Fibroblast of skin of right biceps (primary cell): ENCODE measurements at places on chromosomes 4 and X.

DNA sequence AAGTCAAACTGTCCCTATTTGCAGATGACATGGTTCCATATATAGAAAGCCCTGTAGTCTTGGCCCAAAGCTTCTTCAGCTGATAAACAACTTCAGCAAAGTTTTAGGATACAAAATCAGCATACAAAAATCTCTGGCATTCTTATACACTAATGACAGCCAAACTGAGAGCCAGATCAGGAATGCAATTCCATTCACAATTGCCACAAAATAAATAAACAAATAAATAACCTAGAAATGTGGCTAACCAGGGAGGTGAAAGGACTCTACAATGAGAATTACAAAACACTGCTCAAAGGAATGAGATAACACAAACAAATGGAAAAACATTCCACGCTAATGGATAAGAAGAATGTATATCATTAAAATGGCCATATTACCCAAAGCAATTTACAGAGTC is 52.9 kb upstream of the CXCL8 start:
- peak; percentile 48 for DNase-seq

- DNase-seq = no peak
Observed at GRCh38 chrX:137747244-137748043, 181.5 kb downstream of the ZIC3 start.

- no peak for DNase-seq
Observed at GRCh38 chr4:24248674-24249630, 335.4 kb downstream of the DHX15 start.

DNA sequence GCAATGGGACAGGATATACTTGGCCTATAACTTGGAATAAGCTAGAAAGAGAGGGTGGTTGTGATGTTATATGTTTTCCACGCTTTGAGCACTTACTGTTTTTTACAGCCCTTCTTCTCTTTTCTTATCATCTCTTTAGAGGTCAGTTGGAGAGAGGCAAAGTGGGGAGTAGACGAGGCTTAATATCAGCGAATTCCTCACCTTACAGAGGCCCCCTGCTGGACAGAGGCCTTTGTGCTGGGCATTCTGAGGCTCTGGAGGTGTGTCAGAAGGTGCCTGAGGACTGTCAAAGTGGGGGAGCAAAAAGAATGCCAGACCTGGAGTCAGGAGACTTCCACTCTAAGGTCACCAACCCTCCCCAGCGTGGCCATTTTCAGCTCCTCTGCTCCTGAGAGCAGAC is 42.5 kb downstream of the MAMLD1 start:
- no peak for DNase-seq

GRCh38 chr4:80876810-80877209 is 153.7 kb upstream of the BMP3 start:
- peak; percentile 30 for DNase-seq

- DNase-seq = no peak
Observed at GRCh38 chrX:23736030-23736429, 7.0 kb downstream of the ACOT9 start.

- peak; percentile 67 for DNase-seq
Observed at GRCh38 chr4:74111990-74112389, 13.0 kb upstream of the CXCL2 start.

DNA sequence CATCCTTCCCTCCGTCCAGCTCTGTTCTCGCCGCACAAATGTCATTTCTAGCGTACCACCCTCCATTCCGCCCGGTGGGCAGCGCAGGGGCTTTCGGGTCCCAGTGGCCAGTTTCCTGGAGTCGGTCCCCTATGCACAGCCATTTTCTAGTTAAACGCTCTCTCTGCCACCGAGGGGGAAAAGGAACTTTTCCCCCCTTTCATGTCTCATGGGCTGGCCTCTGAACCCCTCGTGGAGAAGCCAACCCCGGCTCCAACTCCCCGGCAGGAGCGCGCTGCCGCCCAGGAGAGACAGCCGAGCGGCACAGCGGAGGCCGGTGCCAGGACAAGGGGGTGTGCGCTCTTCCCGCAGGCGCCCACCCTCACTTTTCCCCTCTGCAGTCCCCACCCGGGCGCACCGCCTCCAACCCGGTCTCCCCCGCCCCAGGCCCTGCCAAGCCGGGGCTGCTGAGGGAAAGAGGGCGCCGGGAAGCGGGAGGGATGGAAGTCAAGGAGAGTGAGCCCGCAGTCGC is 662 bp downstream of the APBB2 start:
- peak; percentile 14 for DNase-seq

DNA sequence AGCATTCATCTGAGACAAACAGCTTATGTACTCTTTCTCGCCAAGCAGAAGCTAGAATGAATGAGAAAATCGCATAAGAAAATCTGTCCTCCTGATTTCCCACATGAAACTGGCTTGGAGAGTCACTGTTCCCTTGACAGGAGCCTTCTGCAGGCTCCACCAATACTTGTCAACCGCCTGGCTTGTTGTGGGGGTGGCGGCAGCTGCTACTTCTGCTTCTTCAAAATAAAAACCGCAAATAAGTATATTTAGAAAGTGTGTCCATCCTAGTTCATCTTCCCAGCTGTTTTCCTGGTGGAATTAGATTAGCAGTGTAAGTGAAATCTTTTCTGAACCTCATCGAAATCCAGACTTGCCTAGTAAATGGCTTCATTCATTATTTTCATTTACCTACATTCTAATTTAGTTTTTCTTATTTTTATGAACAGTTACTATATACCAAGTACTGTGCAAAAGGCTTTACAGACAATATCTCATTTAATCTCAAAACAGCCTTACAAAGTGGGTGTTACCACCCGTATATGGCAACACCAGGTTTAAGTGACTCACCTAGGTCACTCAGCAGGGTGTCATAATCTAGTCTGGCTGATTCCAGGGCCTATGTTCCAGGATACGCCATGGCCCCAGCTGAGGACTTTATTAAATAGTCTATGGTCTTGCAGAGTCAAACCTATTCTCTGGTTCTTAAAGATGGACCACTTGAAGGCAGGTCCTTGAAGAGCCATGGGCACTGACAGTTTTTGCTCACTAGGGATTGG is 104.6 kb upstream of the IGFBP7 start:
- DNase-seq = no peak

DNA sequence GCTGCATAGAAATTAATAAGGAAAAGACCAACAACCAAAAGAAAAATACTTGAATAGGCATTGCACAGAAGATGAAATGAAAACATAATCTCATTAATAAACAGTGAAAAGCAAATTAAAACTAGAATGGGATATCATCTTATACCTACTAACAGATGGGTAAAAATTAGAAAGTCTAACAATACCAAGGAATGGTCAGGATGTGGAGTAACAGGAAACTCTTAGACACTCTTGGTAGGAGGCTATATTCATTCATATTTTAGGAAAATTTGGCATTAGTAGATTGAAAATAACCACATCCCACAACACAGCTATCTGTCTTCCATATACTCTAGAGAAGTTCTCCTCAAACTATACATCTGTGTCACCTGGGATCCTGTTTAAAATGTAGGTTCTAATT is 36.3 kb downstream of the SEC24B start:
- DNase-seq = no peak

- DNase-seq = peak; percentile 98
Observed at GRCh38 chr4:56410247-56411062, 23.2 kb upstream of the AASDH start.

GRCh38 chr4:53586121-53586816 is 5.0 kb downstream of the LNX1 start:
- peak; percentile 99 for DNase-seq

GRCh38 chr4:164383358-164384220 is 370.3 kb upstream of the SMIM31 start:
- DNase-seq = peak; percentile 18

GRCh38 chr4:26473893-26474292 is 16.4 kb downstream of the CCKAR start:
- no peak for DNase-seq

DNA sequence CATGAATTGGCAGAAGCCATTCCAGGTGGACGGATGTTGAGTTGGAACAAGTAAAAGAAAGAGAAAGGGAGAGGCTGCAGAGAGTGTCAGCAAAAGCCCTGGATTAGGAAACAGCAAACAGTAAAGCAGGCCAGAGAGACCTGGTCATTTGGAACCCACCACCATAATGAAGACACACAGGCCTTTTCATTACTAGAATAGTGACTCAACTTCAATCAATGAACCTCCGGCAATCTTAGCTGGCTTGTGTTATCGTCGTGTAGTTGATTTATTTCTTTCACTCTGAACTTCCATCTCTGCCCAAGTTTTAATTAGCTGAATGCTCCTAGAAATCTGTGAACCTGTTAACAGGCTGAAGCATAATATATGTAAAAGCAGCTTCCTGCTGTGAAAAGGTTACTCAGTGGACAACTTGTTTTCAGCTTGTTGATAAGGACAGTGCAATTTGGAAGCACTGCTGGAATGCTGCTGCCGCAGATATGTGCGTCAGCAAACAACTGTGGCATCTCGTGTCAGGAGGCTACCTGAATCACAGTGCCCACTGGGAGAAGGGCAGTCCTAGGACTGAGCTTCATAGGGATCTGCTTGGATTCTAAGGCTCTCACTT is 68.8 kb downstream of the SPANXN4 start:
- DNase-seq = no peak

GRCh38 chr4:4477391-4477790 is 64.5 kb downstream of the STX18 start:
- DNase-seq = peak; percentile 21

- peak; percentile 63 for DNase-seq
Observed at GRCh38 chrX:121851033-121851432, 803.6 kb downstream of the GLUD2 start.

DNA sequence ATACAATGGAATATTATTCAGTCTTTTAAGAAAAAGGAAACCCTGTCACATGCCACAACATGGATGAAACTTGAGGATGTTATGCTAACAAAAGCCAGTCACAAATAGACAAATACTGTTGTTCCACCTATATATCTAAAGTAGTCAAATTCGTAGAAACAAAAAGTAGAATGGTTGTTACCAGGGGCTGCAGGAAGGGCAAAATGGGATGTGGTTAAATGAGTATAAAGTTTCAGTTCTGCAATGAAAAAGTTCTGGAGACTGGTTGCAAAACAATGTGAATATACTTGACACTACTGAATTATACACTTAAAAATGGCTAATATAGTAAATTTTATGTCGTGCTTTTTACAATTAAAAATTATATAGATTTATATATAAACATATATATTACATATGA is 12.2 kb downstream of the SPOCK3 start:
- DNase-seq = no peak

DNA sequence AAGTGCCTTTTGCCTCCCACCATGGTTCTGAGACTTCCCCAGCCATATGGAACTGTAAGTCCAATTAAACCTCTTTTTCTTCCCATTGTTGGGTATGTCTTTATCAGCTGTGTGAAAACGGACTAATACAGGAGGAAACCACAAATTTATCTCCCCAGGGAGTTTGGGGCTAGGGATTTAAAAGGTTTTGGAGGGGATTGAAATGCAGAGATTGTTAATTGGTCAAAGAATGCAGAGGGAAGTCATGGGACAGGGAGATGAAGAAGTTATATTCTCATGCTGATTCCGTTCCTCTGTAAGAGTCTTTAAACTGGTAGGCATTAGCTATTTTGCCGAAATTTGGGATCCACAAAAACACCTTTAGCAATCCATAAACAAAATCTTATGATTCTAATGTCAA is 57.9 kb downstream of the TKTL2 start:
- no peak for DNase-seq

- no peak for DNase-seq
Observed at GRCh38 chr4:6680372-6681034, 13.2 kb upstream of the S100P start.

GRCh38 chr4:152734015-152734698 is 45.4 kb downstream of the TIGD4 start:
- DNase-seq = no peak

DNA sequence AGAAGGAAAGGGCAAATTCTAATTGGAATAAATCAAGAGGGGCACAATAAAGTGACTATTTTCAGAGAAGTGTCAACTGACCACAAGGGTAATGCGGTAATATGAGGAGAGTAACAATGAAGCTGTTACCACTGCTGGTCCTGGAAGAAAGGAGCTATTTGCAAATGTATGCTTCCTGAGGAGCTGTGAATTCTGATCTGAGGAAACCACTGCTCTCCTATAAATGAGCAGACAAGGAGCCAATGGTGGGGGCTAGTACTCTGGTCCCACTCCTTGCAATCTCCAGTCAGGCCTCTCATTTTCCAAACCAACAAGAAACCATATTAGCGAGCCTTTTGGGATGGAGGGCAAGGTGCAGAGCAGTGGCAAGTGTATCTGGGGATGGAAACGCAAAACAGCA is 770.2 kb downstream of the FSTL5 start:
- no peak for DNase-seq

DNA sequence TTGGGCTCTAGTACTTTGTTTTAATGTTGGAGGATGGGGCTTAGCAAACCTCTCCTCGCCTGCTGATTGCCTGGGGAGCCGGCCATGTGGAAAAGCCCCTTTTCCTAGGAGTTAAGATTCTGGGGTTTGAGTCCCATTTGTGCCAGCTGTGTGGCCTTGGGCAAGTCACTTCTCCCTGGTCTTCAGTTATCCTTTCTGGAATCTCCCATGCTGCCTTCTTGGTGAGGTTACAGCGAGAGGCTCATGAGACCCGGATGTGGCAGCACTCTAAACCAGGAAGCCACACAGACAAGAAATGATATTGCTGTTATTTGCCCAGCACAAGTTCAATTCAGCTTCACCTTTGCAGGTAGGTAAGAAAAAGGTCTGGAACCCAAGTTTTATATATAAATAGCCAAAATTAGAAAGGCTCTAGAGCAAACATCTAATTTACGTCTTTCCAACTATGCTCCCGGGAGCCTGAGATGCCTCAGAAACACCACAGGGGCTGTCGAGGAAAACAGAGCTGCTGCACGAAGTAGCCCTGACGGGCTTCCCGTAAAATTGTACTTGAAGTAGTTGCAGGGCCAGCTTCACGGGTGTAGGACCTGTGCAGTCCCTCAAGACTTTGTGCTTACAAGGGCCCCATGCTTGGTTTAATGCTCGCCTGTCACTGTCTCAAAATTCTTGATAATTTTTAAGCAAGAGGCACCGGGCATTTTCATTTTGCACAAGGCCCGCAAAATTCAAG is 8.3 kb upstream of the SASH3 start:
- no peak for DNase-seq

GRCh38 chrX:38941675-38942074 is 140.4 kb downstream of the MID1IP1 start:
- no peak for DNase-seq

DNA sequence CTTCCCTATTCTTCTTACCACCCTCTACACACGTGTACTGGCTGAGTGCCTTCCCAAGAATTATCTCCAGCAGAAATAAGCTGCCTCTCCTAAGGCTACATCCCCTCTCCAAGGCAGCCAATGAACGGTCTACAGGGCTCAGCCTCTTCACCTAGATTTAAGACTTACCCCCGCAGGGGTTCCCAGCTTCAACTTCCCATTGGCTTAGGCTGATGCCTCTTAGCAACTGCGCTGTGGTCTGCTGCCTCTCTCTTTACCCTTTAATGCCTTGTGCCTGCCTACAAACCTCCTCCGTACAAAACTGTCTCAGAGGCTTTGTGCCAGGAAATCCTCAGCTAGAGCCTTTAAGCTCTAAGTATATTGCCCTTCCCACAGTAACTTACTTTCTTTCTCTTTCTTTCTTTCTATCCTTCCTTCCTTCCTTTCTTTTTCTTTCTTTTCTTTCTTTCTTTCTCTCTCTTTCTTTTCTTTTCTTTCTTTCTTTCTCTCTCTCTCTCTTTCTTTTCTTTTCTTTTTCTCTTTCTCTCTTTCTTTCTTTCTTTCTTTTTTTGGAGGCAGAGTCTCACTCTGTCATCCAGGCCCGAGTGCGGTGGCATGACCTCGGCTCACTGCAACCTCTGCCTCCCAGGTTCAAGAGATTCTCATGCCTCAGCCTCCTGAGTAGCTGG is 15.1 kb upstream of the PIGA start:
- no peak for DNase-seq
